ENCODE measurements at places on chromosomes 6 and 20.

GRCh38 chr20:5492937-5493336, 176.2 kb upstream of the PROKR2 start:
- no peaks in the 10 kb centered on the region for H3K36me3 ChIP-seq
- H3K27me3 ChIP-seq: peaks cover 30% of the 10 kb centered on the region
- H3K27ac ChIP-seq: no peak overlapping the region
- no peak for DNase-seq
- no peak overlapping the region for H3K4me3 ChIP-seq

DNA sequence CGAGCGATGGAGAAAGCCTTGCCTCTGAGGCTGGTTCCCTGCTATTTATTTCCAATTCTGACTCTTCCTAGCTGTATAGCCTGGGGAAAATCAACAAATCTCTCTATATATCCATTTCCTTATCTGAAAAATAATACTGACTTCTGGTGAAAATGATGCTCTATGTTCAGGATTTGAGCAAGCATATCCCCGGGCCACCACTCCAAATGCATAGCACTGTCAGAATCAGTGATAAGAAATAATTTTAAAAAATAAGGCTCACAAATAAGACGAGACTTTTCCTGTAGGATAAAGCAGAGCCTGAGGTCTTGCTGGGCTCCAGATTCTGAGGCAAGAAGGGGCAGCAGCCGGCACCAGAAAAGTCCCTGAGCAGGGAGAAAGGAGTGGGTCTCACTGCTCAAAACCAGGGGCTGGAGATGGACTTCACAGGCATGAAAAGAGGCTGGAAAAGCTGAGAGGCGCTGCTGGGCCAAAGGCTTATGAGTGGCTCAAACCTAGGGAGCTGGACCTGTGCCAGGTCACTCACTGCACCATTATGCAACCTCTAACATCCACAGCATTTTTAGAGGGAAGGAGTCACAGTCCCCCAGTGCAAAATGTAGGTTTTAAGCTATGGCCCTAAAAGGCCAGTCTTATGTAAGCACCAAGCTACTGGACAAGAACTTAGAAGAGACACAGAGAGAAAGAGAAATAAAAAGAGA, 48.1 kb upstream of the SLC17A4 start:
- peaks cover 5% of the 10 kb centered on the region for H3K36me3 ChIP-seq
- peaks cover 5% of the 10 kb centered on the region for H3K4me1 ChIP-seq
- DNase-seq: no peak

GRCh38 chr6:30742316-30743098, at the start of gene FLOT1:
TSS of gene FLOT1 (minus strand) at chr6:30742687. CDS start at chr6:30742189, 498 bp downstream.
- peaks cover 53% of the 10 kb centered on the region for H3K4me1 ChIP-seq
- peak within 1 kb of the TSS; percentile 95 for H3K4me3 ChIP-seq
- DNase-seq: peak; percentile 75
- peaks cover 9% of the 10 kb centered on the region for H3K36me3 ChIP-seq
- no peaks in the 10 kb centered on the region for H3K27me3 ChIP-seq
- peak within 1 kb of the TSS; percentile 92 for H3K27ac ChIP-seq

DNA sequence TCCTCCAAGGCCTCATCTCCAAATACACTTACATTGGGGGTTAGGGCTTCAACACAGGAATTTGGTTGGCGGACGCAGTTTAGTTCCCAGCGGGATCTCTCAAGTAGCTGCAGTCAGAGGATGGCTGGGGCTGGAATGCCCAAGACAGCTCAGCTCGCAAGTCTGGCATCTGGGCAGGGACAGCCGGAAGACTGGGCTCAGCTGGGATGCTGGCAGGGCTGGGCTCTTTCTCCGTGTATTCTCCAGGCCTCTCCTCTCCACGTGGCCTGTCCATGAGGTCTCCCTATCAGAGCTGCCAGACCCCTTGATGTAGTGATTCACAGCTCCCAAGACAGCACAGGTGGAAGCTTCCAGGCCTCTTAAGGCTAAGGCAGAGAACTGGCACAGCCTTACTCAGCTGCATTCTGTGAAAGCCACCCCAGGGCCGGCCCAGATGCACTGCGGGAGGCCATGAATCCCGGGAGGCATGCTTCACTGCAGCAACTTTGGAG, 5.0 kb downstream of the FGD2 start:
- no peak overlapping the region for H3K27ac ChIP-seq
- H3K4me3 ChIP-seq: no peak overlapping the region
- no peak for DNase-seq

GRCh38 chr6:169208011-169208410, 45.6 kb downstream of the THBS2 start:
- DNase-seq: no peak
- H3K4me3 ChIP-seq: no peak overlapping the region
- no peaks in the 10 kb centered on the region for H3K27me3 ChIP-seq
- H3K36me3 ChIP-seq: no peaks in the 10 kb centered on the region
- peaks cover 5% of the 10 kb centered on the region for H3K4me1 ChIP-seq

GRCh38 chr20:31675828-31676608, 38.3 kb downstream of the COX4I2 start:
- DNase-seq: no peak
- peaks cover 70% of the 10 kb centered on the region for H3K4me1 ChIP-seq

DNA sequence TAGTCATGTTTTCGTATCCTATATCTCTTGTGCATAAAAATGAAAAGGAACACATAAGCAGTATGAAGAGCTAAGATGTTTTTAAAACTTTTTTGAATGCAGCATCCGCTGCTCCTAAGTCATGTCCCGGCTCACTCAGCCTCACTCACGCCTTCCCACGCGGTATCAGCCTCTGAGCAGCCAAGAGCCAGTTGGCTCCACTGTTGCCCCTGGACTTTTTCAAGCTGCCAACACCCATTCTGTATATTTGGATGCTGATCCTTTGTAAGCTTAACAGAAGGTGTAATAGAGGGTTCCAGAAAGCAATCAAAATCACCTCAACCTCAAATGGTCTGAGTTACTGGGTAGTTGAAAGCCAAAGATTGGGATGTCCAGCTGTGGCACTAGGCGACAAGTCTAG, 139.3 kb downstream of the TTLL2 start:
- no peak overlapping the region for H3K4me3 ChIP-seq
- H3K27ac ChIP-seq: no peak overlapping the region
- H3K4me1 ChIP-seq: peaks cover 3% of the 10 kb centered on the region
- peaks cover 23% of the 10 kb centered on the region for H3K27me3 ChIP-seq
- H3K36me3 ChIP-seq: no peaks in the 10 kb centered on the region
- no peak for DNase-seq

GRCh38 chr20:49400904-49401303, 81.6 kb downstream of the KCNB1 start:
- no peak overlapping the region for H3K4me3 ChIP-seq
- no peak for DNase-seq
- peaks cover 2% of the 10 kb centered on the region for H3K36me3 ChIP-seq
- no peak overlapping the region for H3K27ac ChIP-seq

DNA sequence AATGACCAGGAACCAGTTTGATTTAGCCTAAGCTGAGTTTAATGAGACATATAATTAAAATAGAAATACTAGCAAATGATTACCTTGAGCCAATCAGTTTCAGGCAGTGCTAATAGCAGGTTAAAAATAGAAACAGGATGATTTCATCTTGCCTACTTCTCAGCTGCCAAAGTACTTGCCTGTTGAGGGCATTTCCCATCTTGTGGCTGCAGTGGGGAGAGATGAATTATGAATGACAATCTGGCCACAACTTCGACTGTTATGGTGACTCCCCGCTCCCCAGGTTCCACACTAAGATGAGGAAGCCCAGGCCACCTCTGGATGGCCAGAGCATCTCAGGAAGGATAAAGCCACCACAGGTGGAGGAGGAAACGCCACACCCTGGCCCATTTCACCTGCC, 31.3 kb downstream of the MBOAT1 start:
- H3K4me1 ChIP-seq: peaks cover 18% of the 10 kb centered on the region
- H3K36me3 ChIP-seq: peaks cover 4% of the 10 kb centered on the region
- no peak for DNase-seq
- H3K4me3 ChIP-seq: no peak overlapping the region
- H3K27ac ChIP-seq: no peak overlapping the region
- H3K27me3 ChIP-seq: no peaks in the 10 kb centered on the region

- no peak for DNase-seq
- peaks cover 2% of the 10 kb centered on the region for H3K36me3 ChIP-seq
- H3K4me1 ChIP-seq: peaks cover 18% of the 10 kb centered on the region
- H3K27ac ChIP-seq: no peak overlapping the region
These were observed 34.8 kb downstream of the BLOC1S5 start for GRCh38 chr6:8029243-8029870.

- peaks cover 6% of the 10 kb centered on the region for H3K27me3 ChIP-seq
- DNase-seq: no peak
- H3K36me3 ChIP-seq: no peaks in the 10 kb centered on the region
- H3K4me1 ChIP-seq: no peaks in the 10 kb centered on the region
- H3K27ac ChIP-seq: no peak overlapping the region
These were observed 166.9 kb upstream of the SALL4 start for GRCh38 chr20:51969191-51969590.

- no peaks in the 10 kb centered on the region for H3K36me3 ChIP-seq
- H3K4me3 ChIP-seq: no peak overlapping the region
- H3K27me3 ChIP-seq: peaks cover 9% of the 10 kb centered on the region
- H3K4me1 ChIP-seq: no peaks in the 10 kb centered on the region
- no peak for DNase-seq
- no peak overlapping the region for H3K27ac ChIP-seq
These were observed 31.1 kb upstream of the RGS17 start for GRCh38 chr6:153162172-153162571.

DNA sequence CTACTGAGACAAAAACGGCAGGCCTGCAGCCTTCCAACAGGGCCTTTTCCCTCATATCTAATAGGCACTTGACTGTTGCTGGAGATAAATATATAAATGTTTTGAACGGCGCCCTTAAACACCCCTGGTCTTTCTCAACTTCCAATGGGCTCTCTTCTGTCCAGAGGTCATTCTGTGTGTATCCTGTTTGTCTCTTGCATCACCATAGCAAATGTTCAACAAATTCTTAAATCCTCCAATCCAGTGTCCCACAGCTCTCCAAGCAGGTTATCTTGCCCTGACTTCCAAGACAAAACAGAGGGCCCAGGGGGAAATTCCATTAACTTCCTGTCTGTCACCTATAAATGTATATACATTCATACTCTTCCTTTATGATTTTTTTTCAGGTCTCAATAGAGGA, 62.0 kb downstream of the OR2J2 start:
- no peak overlapping the region for H3K4me3 ChIP-seq
- H3K27ac ChIP-seq: no peak overlapping the region

- DNase-seq: no peak
- H3K36me3 ChIP-seq: no peaks in the 10 kb centered on the region
These were observed 622.8 kb upstream of the NRSN1 start for GRCh38 chr6:23503173-23503572.

DNA sequence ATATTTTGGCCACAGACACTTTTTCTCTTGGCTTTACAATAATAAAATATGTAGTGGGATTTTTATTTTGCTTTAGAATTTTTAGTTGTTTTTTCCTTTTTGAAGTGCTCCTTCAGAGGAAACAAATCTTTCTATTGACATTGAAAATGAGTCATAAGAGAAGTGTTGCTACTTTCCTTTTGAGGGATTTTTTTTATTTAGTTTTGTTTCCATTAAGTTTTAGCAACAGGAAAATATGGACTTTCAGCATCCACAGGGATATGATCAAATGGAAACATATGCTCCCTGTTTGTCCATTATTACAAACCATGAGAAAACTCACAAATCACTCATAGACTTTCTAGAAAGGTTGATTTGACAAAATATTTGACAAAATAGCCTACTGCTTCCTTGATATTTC, 65.3 kb upstream of the BMP2 start:
- no peak for DNase-seq
- no peaks in the 10 kb centered on the region for H3K4me1 ChIP-seq
- no peaks in the 10 kb centered on the region for H3K27me3 ChIP-seq
- H3K36me3 ChIP-seq: no peaks in the 10 kb centered on the region
- no peak overlapping the region for H3K4me3 ChIP-seq

DNA sequence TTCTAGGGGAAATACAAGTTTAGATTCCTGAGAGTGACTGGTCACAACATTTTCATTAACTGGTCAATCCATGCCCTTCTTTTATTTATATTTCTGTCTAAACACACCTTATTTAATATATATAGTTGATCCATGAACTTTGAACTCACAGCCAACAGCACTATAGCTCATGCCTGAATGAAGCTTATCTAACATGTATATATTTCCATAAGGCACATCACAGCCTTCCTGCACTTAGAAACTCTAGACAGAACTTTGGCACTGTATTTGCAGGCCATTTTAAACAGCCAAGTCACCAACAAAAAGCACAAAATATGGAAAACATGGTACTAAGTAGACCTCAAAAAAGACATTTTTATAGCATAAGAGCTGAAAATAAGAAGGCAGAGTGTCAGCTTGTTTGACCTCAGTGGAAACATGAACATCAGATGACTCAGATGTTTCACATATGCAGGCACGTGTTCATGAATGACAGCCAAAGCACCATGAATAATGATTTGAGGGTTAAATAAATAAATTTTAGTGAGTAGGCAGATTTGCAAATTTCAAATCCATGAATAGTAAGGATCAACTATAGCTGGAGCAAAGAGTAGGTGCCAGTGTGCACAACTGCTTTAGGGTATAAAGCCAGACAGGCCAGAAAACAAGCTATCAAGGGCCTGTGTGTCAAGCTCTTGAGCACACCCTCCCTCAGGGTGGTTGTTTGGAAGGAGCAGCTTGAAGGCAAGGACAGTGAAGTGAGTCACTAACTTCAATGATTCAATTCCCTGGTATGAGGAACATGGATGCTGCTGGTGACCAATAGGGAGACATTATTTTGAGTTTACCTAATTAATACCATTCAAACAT, 88.9 kb upstream of the NT5E start:
- no peak overlapping the region for H3K4me3 ChIP-seq
- H3K36me3 ChIP-seq: no peaks in the 10 kb centered on the region
- peaks cover 16% of the 10 kb centered on the region for H3K27me3 ChIP-seq
- no peak for DNase-seq
- H3K27ac ChIP-seq: no peak overlapping the region
- H3K4me1 ChIP-seq: no peaks in the 10 kb centered on the region

DNA sequence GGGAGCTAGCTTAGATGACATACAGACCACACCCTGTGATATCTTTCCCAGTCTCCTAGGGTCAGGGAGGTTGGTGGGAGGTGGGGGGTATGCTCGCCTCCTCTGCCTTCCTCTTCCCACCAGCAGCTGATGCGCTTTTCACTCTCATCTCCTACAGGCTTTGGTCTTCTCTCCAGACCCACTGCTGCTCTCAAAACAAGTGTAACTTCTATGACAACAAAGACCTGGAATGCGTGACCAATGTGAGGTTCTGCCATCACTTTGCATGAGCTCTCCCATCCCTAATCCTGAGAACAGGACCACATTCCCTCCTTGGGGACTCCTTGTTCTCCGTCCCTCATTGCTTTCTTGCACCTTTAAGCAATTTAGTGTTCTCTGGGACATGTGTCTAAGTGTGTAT, 2.7 kb downstream of the CTSA start:
- H3K27ac ChIP-seq: peak overlapping the region; percentile 74
- peak overlapping the region; percentile 45 for H3K4me3 ChIP-seq
- H3K36me3 ChIP-seq: no peaks in the 10 kb centered on the region
- DNase-seq: no peak

- peak overlapping the region; percentile 95 for H3K4me3 ChIP-seq
- peak overlapping the region; percentile 100 for H3K27ac ChIP-seq
- H3K36me3 ChIP-seq: peaks cover 15% of the 10 kb centered on the region
- H3K4me1 ChIP-seq: peaks cover 77% of the 10 kb centered on the region
These were observed 113.1 kb downstream of the FYN start for GRCh38 chr6:111759836-111760785.

- peaks cover 10% of the 10 kb centered on the region for H3K27me3 ChIP-seq
- H3K4me1 ChIP-seq: no peaks in the 10 kb centered on the region
- no peak for DNase-seq
- no peak overlapping the region for H3K4me3 ChIP-seq
These were observed 90.4 kb downstream of the MOXD1 start for GRCh38 chr6:132310921-132311320.

- no peaks in the 10 kb centered on the region for H3K36me3 ChIP-seq
- no peak overlapping the region for H3K27ac ChIP-seq
- no peaks in the 10 kb centered on the region for H3K27me3 ChIP-seq
- DNase-seq: no peak
- H3K4me3 ChIP-seq: no peak overlapping the region
These were observed 11.0 kb downstream of the SMPDL3A start for GRCh38 chr6:122799916-122800686.
